ENCODE measurements at places on chromosomes 2 and 18.

- DNase-seq = no peak
Observed at GRCh38 chr18:58669731-58670378, 1.4 kb upstream of the MALT1 start.

DNA sequence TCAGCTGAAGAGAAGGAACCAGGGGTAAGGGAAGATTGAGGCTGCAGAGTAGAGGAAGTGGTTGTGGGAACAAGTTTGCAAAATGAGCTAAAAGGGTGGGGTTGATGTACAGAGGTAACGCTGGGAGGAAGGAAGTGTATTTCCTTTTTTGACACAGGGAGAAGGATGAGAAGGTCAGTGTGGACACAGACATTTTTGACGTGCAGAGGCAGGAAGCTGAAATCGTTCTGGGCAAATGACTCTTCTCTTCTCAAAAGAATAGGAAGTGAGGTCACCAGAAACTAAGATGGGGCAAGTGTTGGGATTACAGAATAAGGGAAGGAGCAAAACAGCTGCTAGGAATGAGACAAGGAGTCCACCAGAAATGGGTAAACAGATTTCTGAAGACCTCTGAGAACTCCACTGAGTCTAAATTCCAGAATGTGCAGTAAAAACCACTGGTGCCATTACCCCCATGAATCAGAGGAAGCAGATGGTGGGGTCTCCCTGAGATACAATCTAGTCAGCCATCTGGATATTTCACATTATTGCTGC, 20.0 kb upstream of the RNF149 start:
- no peak for DNase-seq

- no peak for DNase-seq
Observed at GRCh38 chr2:134581877-134582546, 136.8 kb downstream of the TMEM163 start.

GRCh38 chr2:12428324-12428723, 288.4 kb upstream of the TRIB2 start:
- no peak for DNase-seq

DNA sequence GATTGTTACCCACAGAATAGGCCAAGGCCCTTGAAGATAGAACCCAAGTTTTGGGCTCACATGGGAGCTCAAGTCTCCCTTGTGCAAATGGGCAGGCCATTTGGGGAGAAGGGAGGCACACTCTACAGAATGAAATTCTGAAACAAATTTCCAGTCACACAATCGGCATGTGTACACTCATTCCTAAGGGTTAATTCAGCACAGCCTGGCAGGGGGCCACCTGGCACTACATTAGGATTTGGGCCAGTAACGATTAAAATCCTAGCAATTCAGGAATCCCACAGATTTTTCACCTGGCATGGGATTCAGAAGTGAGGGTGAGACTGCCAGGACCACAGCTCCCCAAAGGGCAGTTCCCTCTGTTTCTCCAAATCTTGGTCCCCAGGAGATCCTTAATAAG, 46.4 kb downstream of the BMP10 start:
- DNase-seq = no peak

GRCh38 chr18:62450546-62451410, 72.0 kb upstream of the ZCCHC2 start:
- no peak for DNase-seq

- DNase-seq = no peak
Observed at GRCh38 chr2:204239411-204240165, 303.0 kb downstream of the ICOS start.

GRCh38 chr18:22767653-22768052, 165.5 kb upstream of the RBBP8 start:
- no peak for DNase-seq

GRCh38 chr2:31517442-31518203, 63.1 kb downstream of the SRD5A2 start:
- no peak for DNase-seq

DNA sequence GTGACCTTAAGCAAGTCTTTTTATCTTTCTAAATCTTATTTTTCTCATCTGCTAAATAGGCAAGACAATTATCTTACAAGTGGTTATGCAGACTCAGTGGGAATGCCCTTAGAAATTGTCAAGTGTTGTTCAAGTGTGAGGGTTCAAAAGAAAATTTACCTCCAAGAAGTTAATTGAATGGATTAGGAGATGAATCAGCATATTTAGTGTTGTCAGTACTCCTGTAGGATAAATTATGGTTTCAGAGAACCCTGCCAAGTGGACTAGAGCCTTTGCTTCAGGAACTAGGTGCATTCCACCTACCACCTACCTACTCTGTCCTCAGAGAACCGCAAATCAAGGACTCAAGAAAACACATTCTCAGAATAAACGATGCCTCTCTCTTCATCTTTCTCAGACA, 69.8 kb upstream of the KCTD1 start:
- DNase-seq = no peak

DNA sequence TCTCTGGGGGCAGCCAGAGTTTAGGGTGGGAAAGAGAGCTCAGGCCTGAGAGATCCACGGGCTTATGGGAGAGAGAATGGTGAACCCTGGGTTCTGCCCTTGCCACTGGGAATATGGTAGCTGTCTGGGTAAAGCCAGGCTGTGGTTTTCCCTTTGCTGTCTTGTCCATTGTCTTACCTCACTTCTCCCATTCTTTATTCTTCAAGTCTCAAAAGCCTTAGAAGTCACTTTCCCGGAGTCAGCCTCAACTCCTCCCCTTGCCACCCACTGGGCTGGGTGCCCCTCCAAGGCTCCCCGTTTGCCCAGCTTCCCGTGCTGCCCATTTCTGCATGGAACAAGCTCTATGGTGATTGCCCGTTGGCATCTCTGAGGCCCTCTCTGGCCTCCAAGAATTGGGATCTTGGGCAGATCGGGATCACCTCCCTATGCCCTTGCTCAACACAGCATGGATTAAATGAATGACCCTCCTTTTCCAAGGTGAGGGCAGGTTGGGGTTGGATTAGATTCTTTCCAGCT, 228.2 kb downstream of the HAUS1 start:
- DNase-seq = no peak

DNA sequence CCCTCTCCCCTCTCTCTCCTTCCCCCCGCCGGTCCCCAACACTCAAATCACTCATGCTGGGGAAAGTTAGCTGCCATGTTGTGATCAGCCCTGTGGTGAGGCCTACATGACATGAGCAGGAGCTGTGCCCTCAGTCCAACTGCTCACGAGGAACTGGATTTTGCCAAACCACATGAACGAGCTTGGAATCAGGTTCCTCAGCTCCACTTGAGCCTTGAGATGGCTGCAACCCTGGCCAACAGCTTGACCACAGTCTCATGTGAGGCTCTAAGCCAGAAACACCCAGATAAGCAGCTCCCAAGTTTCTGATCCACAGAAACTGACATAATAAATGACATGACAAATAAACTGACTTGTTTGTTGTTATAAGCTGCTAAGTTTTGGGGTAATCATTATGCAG, 38.4 kb downstream of the ARL4C start:
- DNase-seq = peak; percentile 4

- no peak for DNase-seq
Observed at GRCh38 chr2:112140205-112140802, 2.1 kb downstream of the FBLN7 start.

DNA sequence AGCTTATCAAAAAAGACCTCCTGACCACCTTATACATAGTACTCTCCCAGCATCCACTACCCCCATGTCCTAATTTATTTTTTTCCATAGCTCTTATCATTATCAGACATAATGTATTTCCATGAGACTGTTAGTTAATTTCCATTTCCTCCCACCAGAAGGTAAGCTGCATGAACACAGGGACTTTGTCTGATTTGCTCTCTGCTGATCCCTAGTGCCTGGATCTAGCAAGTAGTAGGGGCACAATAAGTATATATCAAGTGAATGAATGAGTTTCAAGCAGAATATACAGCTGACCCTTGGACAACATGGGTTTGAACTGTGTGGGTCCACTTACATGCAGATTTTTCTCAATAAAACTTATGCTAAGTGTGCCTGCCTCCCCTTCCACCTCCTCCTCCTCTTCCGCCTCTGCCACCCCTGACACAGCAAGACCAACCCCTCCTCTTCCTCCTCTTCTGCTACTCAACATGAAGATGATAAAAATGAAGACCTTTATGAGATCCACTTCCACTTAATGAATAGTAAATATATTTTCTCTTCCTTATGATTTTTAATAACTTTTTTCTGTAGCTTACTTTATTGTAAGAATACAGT, 53.8 kb downstream of the CTAGE1 start:
- peak; percentile 24 for DNase-seq

- DNase-seq = peak; percentile 9
Observed at GRCh38 chr2:165902934-165903333, 50.6 kb downstream of the TTC21B start.

- DNase-seq = no peak
Observed at GRCh38 chr2:231102772-231103171, 22.1 kb downstream of the HTR2B start.

DNA sequence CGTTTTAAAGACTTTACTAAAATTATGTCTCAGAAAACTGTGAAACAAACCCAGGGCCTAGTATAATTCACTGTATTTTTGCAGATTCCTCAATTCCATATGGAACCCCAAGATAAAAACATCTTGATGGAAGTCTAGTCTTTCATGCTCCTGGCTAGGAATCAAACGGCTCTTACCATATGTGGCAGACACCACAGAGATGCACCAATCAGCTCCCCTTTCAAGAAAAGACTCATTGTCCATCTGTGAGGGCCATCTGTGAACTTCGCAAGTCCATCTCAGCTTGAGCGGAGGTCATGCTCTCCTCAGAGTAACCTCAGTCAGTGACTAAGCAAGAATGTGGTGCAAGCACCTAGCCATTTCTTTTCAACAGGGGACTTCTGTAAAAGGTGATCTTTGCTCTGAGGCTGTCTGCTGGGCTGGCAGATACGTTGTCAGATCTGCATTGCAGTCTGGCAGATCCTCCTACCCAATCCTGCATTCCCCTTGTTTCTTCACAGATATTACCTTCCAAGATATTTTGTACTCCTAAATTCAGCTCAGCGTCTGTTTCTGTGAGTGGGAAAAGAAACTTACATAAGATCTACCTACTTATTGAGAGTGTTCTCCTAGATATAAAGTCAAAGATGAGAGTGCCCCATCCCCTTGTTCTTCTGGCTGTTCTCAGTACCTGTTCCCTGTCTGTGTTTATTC, 419.3 kb downstream of the SPAG16 start:
- no peak for DNase-seq

- DNase-seq = no peak
Observed at GRCh38 chr2:57160976-57161375, 885.6 kb upstream of the VRK2 start.

DNA sequence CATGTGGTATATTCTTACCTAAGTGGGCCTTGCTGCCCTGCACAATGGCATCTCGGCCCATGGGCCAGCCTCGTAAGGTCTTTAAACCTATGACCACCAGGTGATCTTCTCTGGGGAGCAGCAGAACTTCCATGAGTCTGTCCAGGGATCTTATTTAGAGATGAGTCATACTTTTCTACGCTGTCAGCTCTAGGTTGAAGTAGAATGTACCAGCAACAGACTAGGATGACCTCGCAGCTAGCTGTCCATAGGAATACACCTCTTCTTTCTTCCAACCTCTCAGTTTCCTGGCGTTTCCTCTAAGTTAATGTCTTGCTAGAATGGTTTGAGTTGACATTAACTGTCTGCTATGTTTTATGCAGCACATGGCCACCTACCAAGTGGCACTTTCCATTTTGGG, 15.6 kb upstream of the CXCR4 start:
- DNase-seq = no peak

- DNase-seq = no peak
Observed at GRCh38 chr2:161436411-161436810, 20.3 kb downstream of the TBR1 start.

DNA sequence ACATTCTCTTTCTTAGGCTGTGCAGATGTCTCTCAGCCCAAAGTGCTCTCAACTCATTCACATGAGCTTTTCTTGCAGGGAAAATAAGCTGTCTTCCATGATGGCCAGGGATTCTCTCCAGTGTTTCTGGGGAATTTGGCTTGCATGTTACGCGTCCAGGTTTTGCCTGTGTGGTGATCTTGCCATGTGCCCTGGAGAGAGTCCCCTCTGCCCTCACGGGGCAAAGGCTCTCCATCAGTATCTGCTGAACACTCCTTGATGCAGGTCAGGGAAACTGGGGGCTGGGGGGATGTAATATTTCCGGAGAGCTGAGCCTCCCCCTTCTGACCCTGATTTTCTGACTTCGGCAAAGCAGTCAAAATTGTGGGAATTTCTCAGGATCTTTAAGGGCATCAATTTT, 87.6 kb downstream of the ACKR3 start:
- DNase-seq = no peak

DNA sequence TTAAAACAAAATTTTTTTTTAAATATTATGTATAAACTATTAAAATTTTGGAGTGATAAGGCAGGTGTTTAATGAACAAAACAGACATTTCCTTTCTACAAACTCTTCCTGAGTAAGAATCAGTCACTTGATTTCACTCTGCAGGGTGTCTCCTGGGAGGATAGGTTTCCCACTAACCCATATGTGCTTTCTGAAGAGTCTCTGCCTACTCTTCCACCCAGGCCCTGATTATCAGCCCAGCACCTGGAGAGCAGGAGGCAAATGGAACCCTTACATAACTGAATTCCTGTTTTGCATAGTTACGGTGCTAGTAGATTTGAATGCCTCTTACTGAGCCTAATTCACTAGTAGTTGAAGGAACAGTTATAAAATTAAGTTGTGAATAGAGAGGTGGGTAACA, 1718.6 kb downstream of the SUCLG1 start:
- DNase-seq = no peak

DNA sequence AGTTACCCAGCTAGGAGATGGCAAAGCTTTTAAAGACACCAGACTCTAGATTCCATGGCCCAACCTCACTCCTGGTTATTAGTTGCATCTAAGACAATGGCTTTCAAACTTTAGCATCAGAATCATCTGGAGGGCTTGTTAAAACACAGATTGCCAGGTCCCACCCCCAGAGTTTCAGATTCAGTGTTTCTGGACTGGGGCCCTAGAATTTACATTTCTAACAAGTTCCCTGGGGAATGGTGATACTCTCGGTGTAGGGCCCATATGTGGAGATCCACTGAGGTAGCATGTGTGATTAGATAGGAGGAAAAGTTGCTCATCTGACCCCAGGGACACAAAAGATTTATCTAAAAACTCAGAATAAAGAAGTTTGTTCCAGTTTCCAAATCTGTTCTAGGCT, 14.5 kb upstream of the TTR start:
- DNase-seq = no peak

DNA sequence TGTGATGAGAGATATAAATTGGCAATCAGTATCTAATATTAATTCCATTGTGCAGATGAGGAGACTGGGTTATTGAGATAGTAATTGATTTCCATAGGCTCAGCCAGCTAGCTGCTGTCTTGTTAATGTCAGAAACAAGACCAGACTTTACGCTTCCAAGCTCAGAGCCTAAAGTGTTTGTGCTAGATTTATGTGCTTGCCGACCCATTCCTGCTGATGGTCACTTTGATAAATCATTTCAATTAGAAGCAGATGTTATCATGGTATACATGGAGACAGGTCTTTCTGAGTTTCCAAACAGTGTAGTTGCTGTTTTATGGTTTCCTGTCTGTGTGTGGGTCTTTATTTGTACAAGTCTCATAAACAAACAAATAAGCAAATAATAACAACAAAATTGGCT, 92.8 kb downstream of the AQP4 start:
- DNase-seq = no peak

- DNase-seq = no peak
Observed at GRCh38 chr18:56148373-56148772, 490.0 kb downstream of the TXNL1 start.

- DNase-seq = no peak
Observed at GRCh38 chr2:95300450-95300849, 3.3 kb downstream of the KCNIP3 start.

Data from CD8-positive, alpha-beta memory T cell (primary cell).